ENCODE measurements at places on chromosomes 7 and 10.

DNA sequence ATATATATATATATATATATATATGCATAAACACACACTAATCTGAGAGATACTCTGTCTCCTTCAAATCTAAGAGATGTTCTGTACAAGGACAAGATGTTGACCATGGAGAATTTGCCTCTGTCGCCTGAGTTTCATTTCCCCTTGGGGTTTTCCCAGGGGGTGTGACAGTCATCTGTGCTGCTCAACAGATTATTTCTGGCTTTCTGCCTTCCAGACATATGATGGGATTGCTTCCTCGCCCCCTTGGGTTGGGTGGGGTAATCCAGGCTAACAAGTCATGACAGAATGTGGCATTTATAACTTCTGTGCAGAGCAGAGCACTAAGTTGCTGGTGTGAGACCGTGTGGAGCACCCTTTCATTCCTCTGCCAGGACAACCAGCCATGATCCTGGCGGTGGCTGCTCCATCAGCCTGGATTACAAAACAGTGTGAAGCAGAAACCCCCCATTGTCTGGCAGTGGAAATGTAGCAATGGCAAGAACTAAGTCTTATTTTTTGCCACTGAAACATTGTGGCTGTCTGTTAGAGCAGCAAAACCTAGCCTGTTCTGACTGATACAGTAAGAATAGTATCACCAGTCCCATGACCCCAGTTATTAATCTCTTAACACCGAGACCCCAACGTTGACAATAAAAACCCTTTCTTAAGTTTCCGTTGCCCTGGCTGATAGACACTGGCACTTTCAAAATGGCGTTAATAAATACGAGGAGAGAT lies 13.7 kb upstream of the USP6NL start:
- no peak for DNase-seq

DNA sequence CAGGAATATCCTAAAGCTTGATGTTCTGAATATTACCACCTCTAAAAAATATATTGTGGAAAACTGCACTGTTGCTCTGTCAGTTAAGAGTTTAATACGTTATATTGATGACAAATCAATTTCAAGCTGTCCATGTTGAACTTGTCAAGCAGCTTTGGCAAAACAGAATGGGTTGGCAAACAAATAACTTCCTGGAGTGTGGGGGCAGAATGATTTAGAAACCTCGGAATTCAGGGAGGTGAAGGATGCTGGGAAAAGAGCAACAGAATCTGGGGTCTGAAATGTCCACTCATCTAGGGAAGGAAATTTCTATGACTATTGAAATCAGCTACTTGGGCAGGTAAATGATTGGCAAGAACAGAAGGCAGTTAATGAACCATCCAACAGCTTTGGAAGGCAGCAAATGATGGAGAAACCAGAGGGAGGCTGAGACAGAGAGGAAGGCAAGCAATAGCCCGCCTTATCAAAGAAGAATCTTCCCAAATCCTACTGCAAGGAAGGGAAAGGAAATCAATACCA lies 95.1 kb upstream of the PALS2 start:
- no peak for DNase-seq

DNA sequence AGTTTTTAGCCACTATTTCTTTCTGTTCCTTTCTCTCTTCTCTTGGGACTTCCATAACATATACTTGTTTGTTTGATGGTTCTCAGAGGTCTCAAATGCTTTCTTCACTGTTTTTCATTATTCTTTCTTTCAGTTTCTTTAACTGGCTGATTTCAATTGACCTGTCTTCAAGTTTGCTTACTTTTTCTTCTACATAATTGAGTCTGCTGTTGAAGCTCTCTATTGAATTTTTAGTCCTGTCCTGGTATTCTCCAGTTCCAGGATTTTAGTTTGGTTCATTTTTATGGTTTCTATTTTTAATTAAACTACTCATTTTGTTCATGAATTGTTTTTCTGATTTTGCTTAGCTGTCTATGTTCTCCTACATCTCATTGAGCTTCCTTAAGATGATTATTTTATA lies 1305.3 kb upstream of the CELF2 start:
- DNase-seq, result no peak

- DNase-seq, result no peak
Measured at GRCh38 chr7:37174460-37174859, 274.2 kb downstream of the ELMO1 start.

DNA sequence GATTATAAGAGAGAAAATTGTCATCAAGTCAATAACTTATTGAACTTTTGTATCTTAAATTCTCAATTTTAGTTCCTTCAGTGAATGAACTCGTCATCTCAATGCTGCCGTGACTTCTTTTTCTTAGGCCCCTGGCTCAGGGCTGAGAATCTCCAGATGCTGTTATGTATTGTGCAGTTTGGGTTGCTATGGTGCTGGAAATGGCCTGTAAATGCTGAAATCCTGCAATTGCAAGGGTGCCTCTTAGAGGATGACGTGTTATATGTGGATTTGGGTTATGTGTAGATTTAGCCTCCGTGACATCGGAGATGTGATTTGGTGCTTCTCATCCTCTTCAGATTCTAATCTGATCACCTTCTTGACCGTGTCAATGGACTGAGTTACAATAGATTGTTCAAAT lies 55.7 kb upstream of the ZRANB1 start:
- DNase-seq, result no peak

GRCh38 chr7:133478591-133479135 lies 225.8 kb downstream of the EXOC4 start:
- DNase-seq, result no peak
